ENCODE measurements at places on chromosomes 5 and 9. TPM values are rescaled to one million over a fixed set of nuclear protein-coding genes. Genes with fewer than 3 reads are reported as not detected.
A peak's percentile ranks its signal among the peaks of the same experiment; 100 is the strongest.

GRCh38 chr5:132093271-132093670 lies 19.7 kb downstream of the CSF2 start:
- H3K4me3 ChIP-seq = no peak overlapping the region
- H3K36me3 ChIP-seq = no peaks in the 10 kb centered on the region
- DNase-seq = no peak

GRCh38 chr9:79776581-79776980 lies 204.8 kb downstream of the TLE4 start:
- no peaks in the 10 kb centered on the region for H3K4me1 ChIP-seq
- no peaks in the 10 kb centered on the region for H3K27me3 ChIP-seq
- no peak overlapping the region for H3K27ac ChIP-seq
- H3K4me3 ChIP-seq = no peak overlapping the region

GRCh38 chr5:91042936-91043255 lies 340.2 kb downstream of the ARRDC3 start:
- H3K4me3 ChIP-seq = no peak overlapping the region
- no peaks in the 10 kb centered on the region for H3K4me1 ChIP-seq
- no peaks in the 10 kb centered on the region for H3K27me3 ChIP-seq
- no peak for DNase-seq
- H3K36me3 ChIP-seq = no peaks in the 10 kb centered on the region

DNA sequence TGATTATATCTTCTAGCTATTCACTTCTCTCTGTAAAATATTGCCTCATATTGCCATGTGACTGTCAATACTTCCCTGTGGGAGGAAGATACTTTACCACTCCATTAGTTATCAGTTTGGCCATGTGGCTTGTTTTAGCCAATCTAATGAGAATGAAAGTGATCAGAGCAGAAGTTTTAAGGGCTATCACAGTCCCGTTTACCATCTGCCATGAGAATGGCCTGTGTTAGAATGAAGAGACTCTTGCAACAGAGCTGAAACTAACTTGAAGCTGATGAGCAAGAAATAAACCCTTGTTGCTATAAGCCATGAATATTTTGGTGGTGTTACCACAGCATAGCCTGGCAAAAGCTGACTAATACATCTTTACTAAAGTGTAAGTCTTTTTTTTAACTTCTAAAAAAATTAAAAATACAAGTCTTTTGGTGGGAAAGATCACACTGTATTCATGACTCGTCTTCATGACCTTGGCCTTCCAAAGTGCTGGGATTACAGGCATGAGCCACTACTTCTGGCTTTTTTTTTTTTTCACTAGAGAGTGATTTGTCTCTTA lies 68.0 kb upstream of the CTNNA1 start:
- DNase-seq = no peak
- H3K4me3 ChIP-seq = no peak overlapping the region
- H3K27ac ChIP-seq = no peak overlapping the region
- H3K4me1 ChIP-seq = no peaks in the 10 kb centered on the region
- no peaks in the 10 kb centered on the region for H3K36me3 ChIP-seq
- H3K27me3 ChIP-seq = no peaks in the 10 kb centered on the region

GRCh38 chr5:1174122-1174936 lies 27.1 kb upstream of the SLC6A19 start:
- no peak overlapping the region for H3K27ac ChIP-seq
- no peaks in the 10 kb centered on the region for H3K27me3 ChIP-seq
- no peak overlapping the region for H3K4me3 ChIP-seq
- peak; percentile 72 for DNase-seq
- H3K4me1 ChIP-seq = peaks cover 7% of the 10 kb centered on the region
- H3K36me3 ChIP-seq = no peaks in the 10 kb centered on the region

GRCh38 chr5:9249231-9249630 lies 296.6 kb downstream of the SEMA5A start:
- no peak overlapping the region for H3K27ac ChIP-seq
- no peak for DNase-seq
- H3K4me1 ChIP-seq = no peaks in the 10 kb centered on the region
- no peak overlapping the region for H3K4me3 ChIP-seq
- H3K36me3 ChIP-seq = no peaks in the 10 kb centered on the region

DNA sequence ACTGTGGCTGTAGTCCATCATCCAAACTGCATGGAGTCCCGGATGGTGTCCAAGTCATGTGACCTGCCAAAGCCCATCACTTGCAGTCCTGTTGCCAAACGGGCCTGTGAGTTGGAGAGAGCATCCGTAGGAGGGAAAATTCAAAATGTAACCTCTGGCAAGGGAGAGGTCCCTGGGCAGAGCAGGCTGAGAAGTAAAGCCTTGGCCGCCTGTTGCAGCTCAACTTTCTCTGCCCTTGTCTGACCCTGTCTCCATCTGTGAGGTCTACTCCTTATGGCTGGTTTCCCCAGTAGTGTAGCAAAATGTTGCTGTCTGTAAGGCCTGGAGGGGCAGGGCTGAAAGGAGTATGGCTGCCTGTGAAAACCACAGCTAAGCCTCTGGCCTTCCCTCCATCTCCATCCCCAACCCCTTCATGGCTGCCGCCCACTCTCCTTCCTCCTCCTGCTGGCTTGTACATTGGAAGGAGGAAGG lies 163.5 kb downstream of the SEMA6A start:
- DNase-seq = no peak
- no peak overlapping the region for H3K27ac ChIP-seq
- no peak overlapping the region for H3K4me3 ChIP-seq
- no peaks in the 10 kb centered on the region for H3K27me3 ChIP-seq
- no peaks in the 10 kb centered on the region for H3K36me3 ChIP-seq

DNA sequence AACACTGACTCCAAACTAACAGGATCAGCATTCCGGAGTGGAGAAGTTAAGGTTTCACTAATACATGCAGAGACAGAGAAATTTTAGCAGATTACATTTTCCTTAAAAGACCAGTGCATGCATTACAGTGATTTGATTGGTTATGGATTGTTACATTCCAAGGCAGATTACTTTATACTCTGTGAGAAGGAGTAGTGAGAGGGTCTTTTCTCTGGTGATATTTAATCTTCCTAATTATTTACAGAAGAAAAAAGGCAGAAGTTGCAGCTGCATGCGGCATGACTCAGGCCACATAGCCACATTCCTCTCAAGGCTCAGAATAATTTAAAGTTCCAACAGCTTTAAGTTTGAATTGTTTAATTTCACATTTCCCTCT lies 53.0 kb upstream of the PDZD2 start:
- H3K36me3 ChIP-seq = no peaks in the 10 kb centered on the region
- no peaks in the 10 kb centered on the region for H3K27me3 ChIP-seq
- H3K4me3 ChIP-seq = no peak overlapping the region
- H3K27ac ChIP-seq = no peak overlapping the region
- H3K4me1 ChIP-seq = no peaks in the 10 kb centered on the region

DNA sequence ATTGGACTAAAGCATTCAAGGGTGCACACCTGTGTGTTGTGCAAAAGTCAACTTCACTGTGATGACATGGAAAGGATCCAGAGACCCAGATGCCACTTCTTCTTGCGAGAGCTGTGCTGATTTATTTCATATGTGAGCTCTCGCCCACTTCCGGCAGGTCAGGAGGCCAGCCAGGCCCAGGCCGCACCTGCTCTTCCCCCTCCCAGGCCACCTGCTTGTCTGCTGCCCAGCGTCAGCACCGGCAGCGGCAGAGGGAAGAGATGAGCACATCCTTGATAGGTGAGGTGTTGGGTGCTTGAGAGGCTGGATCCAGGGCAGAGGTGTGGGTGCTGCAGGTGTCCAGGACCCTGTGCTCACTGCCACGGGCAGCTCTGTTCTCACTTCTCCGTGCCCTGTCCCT lies 242.9 kb downstream of the FANCC start:
- peaks cover 96% of the 10 kb centered on the region for H3K4me1 ChIP-seq
- H3K27ac ChIP-seq = peak overlapping the region; percentile 37
- no peak overlapping the region for H3K4me3 ChIP-seq
- H3K27me3 ChIP-seq = no peaks in the 10 kb centered on the region

GRCh38 chr5:13946111-13946510 lies 1.6 kb upstream of the DNAH5 start:
- no peaks in the 10 kb centered on the region for H3K36me3 ChIP-seq
- no peak for DNase-seq
- H3K27me3 ChIP-seq = no peaks in the 10 kb centered on the region
- H3K4me3 ChIP-seq = no peak overlapping the region
- H3K4me1 ChIP-seq = no peaks in the 10 kb centered on the region

GRCh38 chr9:134358026-134358661 lies 31.9 kb downstream of the RXRA start:
- peaks cover 85% of the 10 kb centered on the region for H3K4me1 ChIP-seq
- H3K27ac ChIP-seq = no peak overlapping the region
- no peaks in the 10 kb centered on the region for H3K36me3 ChIP-seq
- no peak overlapping the region for H3K4me3 ChIP-seq
- DNase-seq = no peak

DNA sequence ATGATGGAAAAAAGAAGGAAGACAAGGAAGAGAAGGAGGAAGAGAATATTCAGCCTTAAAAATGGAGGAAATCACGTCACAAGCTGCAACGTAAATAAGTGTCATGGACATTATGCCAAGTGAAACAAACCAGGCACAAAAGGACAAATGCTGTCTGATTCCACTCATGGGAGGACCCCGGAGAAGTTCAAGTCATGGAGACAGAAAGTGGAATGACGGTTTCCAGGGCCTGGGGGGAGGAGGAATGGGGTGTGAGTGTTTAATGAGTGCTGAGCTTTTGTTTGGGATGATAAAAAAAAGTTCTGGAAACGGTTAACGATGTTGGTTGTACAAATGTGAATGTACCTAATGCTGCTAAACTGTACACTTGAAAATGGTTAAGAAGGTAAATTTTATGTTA lies 439.5 kb downstream of the GADD45G start:
- no peak overlapping the region for H3K4me3 ChIP-seq
- no peak for DNase-seq
- no peak overlapping the region for H3K27ac ChIP-seq
- no peaks in the 10 kb centered on the region for H3K36me3 ChIP-seq
- H3K4me1 ChIP-seq = no peaks in the 10 kb centered on the region

DNA sequence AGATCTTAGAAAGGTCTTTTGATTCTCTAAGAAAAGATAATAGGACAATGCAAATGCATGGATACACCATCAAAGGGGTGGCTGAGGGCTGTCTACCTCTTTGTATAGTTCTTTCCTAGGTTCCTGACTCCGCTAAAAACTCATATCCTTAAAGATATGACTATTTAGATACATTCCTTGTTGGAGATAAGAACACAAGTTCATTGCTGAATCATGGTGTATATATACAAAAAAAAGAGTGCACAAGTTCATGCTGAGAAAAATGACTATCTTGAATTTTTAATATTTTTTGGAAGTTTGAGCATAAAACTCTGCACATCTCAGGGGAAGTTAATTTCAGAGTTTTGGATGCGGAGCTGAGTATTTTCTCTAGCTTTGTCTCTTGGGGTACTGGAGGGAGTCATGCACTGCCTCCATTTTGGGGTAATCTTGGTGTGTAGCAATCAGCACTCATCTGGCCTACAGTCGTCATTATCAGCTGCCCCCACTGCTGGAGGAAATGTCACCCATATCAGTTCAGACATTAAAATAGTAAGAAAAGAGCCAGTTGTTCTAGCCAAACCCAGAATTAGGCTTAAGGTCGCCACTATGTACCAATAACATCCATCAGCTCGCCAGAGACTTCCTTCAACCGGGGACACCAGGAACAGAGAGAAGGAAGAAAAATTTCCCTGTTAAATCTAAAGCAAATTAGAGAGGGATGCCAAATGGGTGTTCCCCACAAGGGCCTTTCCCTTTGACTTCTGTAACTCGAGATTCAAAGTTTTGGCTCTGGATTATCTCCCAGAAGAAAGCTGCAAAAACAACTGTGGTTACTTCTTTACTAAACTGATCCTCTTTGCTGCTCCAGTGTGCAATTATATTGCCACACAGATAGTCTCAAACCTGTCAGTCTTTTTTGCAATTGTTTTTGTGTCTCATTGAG lies 49.0 kb downstream of the PTTG1 start:
- DNase-seq = peak; percentile 8
- H3K27me3 ChIP-seq = no peaks in the 10 kb centered on the region
- H3K36me3 ChIP-seq = no peaks in the 10 kb centered on the region
- peaks cover 25% of the 10 kb centered on the region for H3K4me1 ChIP-seq

GRCh38 chr9:92444841-92445240 lies 20.6 kb upstream of the OMD start:
- H3K4me3 ChIP-seq = no peak overlapping the region
- no peaks in the 10 kb centered on the region for H3K4me1 ChIP-seq
- H3K27ac ChIP-seq = no peak overlapping the region
- no peaks in the 10 kb centered on the region for H3K27me3 ChIP-seq
- DNase-seq = no peak

- H3K4me1 ChIP-seq = no peaks in the 10 kb centered on the region
- no peak overlapping the region for H3K4me3 ChIP-seq
- no peaks in the 10 kb centered on the region for H3K27me3 ChIP-seq
- DNase-seq = no peak
Observed at GRCh38 chr9:129264388-129264787, 86.3 kb upstream of the IER5L start.

DNA sequence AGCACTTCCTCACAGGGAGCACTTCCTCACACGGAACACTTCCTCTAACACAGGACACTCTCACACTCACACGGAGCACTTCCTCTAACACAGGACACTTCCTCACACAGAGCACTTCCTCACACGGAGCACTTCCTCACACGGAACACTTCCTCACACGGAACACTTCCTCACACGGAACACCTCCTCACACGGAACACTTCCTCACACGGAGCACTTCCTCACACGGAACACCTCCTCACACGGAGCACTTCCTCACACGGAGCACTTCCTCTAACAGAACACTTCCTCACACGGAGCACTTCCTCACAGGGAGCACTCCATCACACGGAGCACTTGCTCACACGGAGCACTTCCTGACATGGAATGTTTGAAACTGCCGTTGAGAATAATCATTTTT lies 13.4 kb downstream of the POMT1 start:
- H3K4me1 ChIP-seq = no peaks in the 10 kb centered on the region
- H3K4me3 ChIP-seq = no peak overlapping the region
- DNase-seq = no peak
- H3K27ac ChIP-seq = no peak overlapping the region
- peaks cover 37% of the 10 kb centered on the region for H3K36me3 ChIP-seq

DNA sequence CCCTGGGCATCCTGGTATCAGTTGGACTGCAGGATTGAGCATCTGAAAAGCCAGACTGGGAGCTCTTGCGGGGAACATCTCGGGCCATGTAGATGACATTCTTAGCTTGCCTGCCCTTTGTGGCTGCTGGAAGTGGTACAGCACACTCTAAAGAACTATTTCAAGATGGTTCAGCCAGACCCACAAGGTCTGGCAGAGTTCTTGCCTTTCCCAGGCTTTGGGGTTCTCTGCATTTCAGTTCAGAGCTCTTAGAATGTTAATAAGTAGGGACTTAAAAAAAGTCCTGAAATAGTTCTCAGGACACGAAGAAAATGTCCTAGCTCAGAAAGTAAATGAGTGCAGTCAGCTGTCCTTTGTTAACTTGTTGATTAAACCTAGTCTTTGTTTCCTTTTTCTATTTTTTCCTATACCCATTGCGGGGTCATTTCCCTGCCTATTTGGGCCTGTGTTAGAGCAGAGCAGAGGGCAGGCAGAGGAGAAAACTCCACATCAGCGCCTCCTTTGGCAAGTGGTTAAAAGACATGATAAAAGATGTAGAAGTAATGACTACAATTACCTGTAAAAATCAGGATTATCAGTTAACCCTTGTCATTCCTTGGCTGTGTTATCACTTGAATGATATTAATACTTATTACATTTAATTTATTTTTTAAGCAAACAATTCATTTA lies 291.5 kb downstream of the ZSWIM6 start:
- DNase-seq = no peak
- H3K27ac ChIP-seq = no peak overlapping the region
- no peaks in the 10 kb centered on the region for H3K27me3 ChIP-seq
- peaks cover 30% of the 10 kb centered on the region for H3K4me1 ChIP-seq

Gene SLC4A9
- total RNA-seq = not detected

Gene C1QTNF2
- total RNA-seq = 0.26 TPM

Gene PCDHB7
- not detected for total RNA-seq

Gene PSMB7
- total RNA-seq = 31.6 TPM

Gene LCN10
- total RNA-seq = 4.6 TPM

Gene WHRN
- 13.5 TPM for total RNA-seq

Data from body of pancreas (tissue), 4 donors.